AG09309 (cell line): ENCODE measurements at places on chromosomes 2 and 18.
A peak's percentile ranks its signal among the peaks of the same experiment; 100 is the strongest.

DNA sequence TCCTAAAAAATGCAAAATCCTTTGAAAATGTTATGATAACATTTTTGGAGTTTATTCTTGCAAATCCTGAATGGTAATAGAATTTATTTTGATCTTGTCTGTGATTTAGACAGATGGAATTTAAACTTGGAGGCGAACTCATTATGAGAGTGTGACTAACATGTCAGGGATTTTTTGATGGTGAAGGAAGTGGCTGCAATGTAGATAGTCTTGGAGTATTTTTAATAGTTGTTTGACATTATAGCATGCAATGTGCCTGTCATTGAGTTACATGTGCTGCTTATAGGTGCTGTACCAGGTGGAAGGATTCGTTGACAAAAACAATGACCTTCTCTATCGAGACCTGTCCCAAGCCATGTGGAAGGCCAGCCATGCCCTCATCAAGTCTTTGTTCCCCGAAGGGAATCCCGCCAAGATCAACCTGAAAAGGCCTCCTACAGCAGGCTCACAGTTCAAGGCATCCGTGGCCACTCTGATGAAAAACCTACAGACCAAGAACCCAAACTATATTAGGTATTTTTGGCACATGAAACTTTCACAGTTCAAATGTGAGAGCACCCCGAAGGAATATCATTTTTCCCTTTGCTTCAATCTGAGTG is 141.8 kb downstream of the MYO1B start:
- peak; percentile 69 for DNase-seq

- no peak for DNase-seq
Observed at GRCh38 chr2:41990245-41990644, 57.6 kb upstream of the PKDCC start.

GRCh38 chr2:224781400-224781799 is 65.2 kb upstream of the CCDC195 start:
- no peak for DNase-seq

DNA sequence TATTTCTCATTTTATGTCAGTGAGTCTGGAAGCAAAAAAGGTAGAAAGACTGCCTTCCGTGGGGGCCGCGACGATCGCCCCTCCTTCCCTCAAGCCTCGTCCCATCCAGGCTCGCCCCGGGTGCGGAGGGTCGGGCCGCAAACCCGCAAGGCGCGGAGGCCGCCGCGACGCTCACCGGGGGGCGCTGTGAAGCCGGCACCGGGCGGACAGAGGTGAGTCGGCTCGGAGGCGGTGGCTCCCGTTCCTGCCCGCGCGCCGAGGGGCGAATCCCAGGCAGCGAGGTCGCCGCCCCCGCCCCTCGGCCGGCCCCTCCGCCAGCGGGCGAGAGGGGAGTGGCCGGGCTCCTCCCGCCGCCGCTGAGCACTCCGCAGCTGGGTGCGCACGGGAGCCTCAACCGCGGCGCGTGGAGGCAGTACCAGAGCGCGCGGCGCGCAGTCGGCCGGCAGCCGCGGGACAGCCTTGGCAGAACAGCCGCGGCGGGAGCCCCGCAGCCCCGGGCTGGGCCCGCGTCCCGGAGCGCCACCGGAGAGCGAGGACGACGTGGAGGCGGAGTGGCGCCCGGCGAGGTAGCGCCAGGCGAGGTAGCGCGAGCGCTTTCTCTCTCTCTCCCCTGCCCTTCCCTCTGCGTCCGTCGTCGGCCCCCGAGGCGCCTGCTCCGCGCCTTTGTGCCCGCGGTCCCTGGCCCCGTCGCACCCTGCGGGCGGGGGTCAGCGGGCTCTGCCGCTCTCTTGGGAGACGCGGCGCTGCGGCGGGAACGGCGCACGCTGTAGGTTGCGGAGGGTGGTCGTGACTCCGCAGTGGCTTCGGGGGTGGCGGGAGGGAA is at the start of gene MYO1B:
MYO1B (plus strand) TSS at position 359 of the 823 bp plus-strand sequence. CDS start 31,492 bp downstream, outside the sequence.
- no peak for DNase-seq

DNA sequence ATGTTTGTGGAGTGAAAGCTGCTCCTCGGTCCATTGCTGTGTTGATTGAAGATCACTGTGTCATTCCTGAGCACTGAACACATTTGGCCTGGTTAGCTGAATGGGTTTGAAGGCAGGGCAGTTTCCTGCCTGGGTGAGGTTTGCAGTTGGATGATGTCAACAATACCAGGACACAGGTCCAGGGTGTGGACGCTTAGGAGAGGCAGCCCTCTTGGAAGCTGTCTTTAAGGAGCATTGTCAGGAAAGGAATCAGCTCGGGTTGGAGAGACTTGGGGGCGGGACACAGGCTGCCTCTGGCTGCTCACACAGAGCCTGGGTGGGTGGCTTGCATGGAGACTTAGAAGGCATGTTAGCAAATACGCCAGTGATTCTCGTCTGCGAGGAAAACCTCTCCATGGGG is 237.7 kb downstream of the SEPTIN10 start:
- no peak for DNase-seq
